Muscle of arm (tissue), 14 donors: ENCODE measurements at places on chromosomes 3 and 15. TPM values are rescaled to one million over a fixed set of nuclear protein-coding genes. Genes with fewer than 3 reads are reported as not detected.

- no peak for DNase-seq
Measured at GRCh38 chr3:4426261-4426781, 40.7 kb downstream of the SUMF1 start.

DNA sequence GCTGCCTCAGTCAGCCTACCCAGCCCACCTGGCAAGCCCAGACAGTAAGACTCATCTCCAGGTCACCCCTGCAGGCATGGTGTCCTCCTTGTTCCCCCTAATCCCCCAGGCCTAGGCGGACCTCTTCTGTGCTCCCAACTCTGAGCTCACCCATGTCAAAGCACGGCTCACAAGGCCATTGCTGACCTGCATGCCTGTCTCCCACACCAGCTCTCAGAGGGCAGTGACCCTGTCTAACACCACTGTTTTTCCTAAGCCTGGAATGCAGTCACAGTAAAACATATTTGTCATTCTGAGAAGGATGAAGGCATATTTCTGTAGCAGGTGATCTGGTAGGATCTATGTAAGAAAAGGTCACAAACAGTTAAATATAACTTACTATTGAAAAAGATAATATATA lies 110.3 kb upstream of the HACD2 start:
- no peak for DNase-seq

The RTP4 gene
- polyA plus RNA-seq = 0.22 TPM

- no peak for DNase-seq
Measured at GRCh38 chr3:141170678-141171295, 60.8 kb upstream of the PXYLP1 start.

The SAMMSON gene
- polyA plus RNA-seq = not detected

- DNase-seq = no peak
Measured at GRCh38 chr15:40238532-40239403, at the start of gene PAK6. Gene PAK6, plus strand, starts transcription at chr15:40239063. Its CDS starts 25,723 bp downstream, at chr15:40264786.

The CELF6 gene
- 2.1 TPM for polyA plus RNA-seq

The IL5RA gene
- polyA plus RNA-seq = not detected

GRCh38 chr15:44468709-44469385 lies 41.4 kb downstream of the CTDSPL2 start:
- DNase-seq = no peak
